ENCODE measurements at places on chromosomes 16 and 17. TPM values are rescaled to one million over a fixed set of nuclear protein-coding genes. Genes with fewer than 3 reads are reported as not detected.
A peak's percentile ranks its signal among the peaks of the same experiment; 100 is the strongest.

DNA sequence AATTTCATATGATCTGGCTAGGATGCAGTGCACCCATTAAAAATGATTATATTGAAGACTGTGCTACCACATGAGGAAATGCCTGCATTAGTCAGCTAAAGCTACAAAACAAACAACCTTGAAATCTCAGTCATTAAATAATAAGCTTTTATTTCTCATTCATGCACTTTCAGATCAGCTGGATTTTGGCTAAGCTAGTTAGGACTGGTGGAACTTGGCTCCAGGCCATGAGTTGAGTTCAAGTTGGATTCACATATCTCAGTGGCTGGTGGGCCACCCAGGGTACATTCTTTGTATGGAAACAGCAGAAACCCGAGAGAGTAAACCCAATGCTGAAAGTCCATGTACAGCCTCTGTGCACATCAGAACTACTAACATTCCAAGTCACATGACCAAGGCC, 6.4 kb upstream of the SLFN12L start:
- no peak for DNase-seq

DNA sequence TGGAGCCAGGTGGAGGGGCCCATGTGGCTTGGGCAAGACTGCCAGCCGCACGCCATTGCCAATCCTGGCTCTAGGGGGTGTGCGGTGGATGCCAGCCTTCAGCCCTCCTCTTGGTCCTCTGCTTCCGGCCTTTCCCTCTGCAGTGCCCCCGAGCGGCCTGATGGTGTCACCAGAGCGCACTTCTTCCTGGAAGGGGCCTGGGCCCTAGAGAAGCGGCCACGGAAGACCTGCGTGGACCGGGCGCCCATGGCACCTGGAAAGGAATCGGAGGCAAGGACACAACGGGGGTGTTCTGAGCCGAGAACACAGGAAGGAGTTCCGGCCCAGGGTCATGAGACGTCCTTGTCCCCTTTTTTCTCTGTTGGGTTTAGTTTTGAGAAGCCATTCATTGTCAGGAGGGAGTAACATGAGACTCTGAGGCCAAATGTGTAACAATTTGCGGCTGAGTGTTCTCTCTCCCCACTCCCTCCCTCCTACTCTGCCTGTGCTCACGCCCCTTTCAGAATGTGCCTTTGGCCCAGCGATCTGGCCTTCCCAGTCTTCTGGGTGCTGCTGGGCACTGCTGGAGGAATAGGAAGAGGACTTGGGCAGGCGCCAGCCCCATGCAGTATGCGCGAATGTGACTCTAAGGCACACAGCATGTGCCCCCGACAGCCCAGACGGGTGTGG, 92.8 kb downstream of the IRX3 start:
- DNase-seq: peak; percentile 46

GRCh38 chr16:6527646-6528045, 805.0 kb upstream of the RBFOX1 start:
- no peak for DNase-seq

GRCh38 chr16:89048871-89049422, 44.7 kb upstream of the ACSF3 start:
- DNase-seq: no peak

The KRTAP4-4 gene
- total RNA-seq: not detected

The PIK3R5 gene
- total RNA-seq: 0.25 TPM

Measured in mesothelial cell of epicardium (in vitro differentiated cells).